ENCODE measurements at places on chromosomes 12 and 14.
A peak's percentile ranks its signal among the peaks of the same experiment; 100 is the strongest.

DNA sequence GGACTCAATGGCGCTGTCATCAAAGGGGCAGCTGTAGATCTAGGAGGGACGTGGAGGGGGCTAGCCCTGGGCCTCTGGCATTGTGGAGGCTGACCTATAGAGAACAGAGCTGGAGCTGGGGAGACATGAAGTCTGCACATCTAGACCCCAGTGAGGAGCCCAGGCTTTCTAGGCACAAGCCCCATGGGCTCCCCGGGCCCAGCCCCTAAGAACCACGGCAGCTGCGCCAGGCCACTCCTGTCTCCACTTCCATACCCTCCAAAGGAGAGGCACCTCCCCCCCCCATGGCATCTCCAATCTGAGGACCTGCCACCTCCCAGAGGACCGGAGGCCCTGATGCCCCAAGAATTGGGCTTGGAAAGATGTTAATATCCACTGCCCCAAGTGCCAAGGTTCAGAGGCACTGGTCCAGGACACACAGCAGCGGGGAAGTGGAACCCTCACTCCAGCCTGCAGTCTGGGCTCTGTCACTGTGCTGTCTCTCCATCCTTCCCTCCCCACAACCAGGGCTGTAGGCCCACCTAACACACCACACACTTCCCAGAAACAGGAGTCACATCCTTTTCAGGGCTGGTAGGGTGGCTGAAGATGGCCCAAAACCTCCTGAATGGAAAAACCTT is 4.5 kb downstream of the ANKRD9 start:
- DNase-seq = no peak

DNA sequence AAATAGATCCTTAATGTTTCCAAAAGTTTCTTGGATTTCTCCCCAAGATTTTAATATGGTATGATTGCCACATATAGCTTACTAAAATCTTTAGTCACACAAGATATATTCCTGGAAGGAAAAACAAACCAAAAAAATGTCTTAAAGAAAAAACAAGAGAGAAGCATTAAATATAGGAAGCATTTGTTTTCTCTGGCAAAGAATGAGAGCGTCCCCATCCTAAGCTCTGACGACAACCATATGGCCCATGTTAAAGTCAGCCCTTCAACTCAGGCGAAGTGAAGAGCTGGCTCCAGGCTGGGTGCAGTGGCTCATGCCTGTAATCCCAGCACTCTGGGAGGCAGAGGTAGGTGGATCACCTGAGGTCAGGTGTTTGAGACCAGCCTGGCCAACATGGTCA is 35.6 kb downstream of the GCH1 start:
- DNase-seq = no peak

- DNase-seq = peak; percentile 44
These were observed at the start of gene CCDC63 for GRCh38 chr12:110846615-110847566. CCDC63 (plus strand) TSS chr12:110846987; CDS start chr12:110852955, 5,968 bp downstream.

GRCh38 chr12:89453121-89453978 is 71.2 kb downstream of the GALNT4 start:
- no peak for DNase-seq

DNA sequence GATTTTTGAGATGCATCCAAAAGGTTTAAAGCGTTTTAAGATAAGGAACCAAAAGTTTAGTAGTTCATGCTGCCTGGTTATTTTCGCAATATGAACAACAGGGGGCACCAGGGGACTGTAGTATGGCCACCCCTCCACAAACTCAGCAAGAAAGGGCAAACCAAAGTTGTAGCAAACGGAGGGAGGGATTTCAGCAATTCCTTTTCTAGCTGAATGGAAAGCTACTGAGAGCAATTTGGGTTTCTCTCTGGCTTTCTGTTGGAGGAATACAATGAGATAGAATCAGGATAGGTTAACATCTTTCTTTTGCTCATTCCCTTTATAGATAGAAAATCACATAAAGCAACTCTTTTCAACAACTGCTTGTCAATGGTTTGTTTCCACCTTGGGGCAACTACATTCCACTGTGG is 62.5 kb downstream of the DRAM1 start:
- DNase-seq = no peak

- DNase-seq = peak; percentile 68
These were observed 16.6 kb downstream of the FBRSL1 start for GRCh38 chr12:132506328-132507160.

- no peak for DNase-seq
These were observed 11.9 kb downstream of the SART3 start for GRCh38 chr12:108548954-108549521.
